Hepatic stellate cell (primary cell): ENCODE measurements at places on chromosomes 7 and 10.

DNA sequence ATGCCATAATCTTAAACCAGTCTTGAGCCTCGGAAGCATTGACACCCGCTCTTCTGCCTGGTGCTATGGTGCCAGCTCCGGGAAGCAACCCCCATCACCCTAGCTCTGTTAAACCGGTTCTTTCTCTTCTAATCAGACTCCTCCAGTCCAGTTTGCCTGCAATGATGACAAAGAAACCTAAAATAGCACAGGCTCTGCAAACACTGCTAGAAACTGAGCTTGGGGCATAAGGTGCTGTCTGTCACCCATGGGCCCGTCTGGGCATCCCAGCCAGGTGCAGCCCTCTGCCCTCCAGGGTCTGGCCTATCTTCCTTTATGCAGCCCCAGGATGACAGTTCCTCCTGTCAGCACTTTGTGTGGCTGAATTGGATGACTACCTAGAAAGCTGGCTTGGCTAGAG, 14.2 kb upstream of the CAMK2G start:
- DNase-seq = no peak

- DNase-seq = peak; percentile 56
These were observed 88.4 kb downstream of the BEND7 start for GRCh38 chr10:13440185-13441061.

GRCh38 chr10:18066947-18067346, 73.3 kb upstream of the CACNB2 start:
- no peak for DNase-seq

- DNase-seq = no peak
These were observed 513.9 kb upstream of the GALNT17 start for GRCh38 chr7:70618020-70618551.

GRCh38 chr10:6445671-6446316, 134.3 kb downstream of the PRKCQ start:
- DNase-seq = peak; percentile 11

DNA sequence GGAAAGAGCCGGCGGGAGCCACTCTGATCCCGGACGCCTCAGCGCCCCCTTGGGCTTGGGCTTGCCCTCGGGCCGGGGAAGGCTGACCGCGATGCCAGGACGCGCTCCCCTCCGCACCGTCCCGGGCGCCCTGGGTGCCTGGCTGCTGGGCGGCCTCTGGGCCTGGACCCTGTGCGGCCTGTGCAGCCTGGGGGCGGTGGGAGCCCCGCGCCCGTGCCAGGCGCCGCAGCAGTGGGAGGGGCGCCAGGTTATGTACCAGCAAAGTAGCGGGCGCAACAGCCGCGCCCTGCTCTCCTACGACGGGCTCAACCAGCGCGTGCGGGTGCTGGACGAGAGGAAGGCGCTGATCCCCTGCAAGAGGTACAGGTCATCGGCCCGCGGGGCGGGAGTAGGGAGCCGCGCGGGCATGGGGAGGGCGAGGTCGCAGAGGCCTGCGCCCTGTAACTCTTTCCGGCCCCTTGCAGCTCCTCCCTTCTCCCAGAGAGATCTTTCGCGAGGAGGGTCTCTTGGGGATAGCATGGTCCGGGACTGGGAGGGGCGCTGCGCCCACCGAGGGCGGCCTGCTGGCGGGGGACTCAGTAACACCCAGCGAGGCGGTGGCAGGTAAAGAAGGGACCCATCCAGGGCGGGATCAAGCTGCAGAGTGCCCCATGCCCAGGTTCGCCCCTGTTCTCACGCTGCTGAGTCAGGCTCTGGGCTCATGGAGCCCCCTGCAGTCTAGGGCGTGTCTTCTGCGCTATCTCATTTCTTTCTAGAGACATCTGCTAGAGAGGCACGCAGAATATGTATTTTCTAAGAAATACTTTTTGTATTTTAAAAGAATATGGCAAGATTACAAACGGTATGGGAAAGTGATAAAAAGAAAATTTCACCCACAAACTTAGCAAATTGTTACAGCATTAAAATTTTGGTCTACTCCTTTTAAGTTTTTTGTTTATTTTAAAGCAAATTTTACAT, 687 bp downstream of the EPDR1 start:
- peak; percentile 15 for DNase-seq
